ENCODE measurements at places on chromosomes 2 and 18.
A peak's percentile ranks its signal among the peaks of the same experiment; 100 is the strongest.

GRCh38 chr2:154688373-154688772, 10.1 kb upstream of the KCNJ3 start:
- no peak for DNase-seq

DNA sequence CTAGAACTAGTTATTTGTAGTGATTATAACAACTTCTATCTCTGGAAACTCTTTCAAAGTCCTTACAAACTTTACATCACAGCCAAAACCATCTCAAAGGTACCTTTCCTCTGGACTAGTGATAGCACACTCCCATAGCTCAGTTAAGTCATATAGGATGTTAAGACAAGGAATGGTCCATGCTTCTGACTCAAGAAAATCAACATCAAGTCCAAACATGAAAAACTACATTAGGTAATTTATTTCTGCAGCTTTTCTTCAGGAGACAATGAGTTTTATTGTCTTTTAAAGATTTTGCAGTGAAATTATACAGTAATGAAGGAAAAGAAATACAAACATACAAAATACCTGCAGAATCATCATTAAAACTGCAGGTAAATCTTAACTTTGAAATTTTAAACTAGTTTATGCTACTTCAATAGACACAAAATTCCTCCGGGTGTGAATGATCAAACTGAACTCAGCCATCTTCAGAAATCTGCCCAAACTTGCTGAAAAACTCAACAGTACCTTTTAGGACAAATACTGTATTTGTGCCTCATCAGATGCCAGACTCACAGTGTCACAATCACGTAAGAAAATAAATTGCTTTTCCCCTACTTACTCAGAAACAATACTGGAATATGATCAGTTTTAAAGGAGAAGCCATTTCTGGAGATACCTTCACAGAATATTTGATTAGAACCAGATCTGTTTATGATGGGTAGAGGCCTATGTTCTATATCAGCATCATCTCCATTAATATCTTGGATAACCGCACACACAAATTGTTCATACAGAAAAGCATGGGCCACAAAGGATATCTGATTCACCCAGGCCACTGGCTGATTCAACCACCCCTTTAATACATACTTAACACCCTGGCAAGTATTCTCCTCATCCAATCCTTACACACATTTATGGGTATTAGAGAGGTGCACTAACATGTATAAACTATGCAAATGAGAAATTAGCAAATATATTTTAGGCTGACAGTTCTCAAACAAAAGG, 2.6 kb downstream of the TMEM131 start:
- DNase-seq, result no peak

- DNase-seq, result no peak
Observed at GRCh38 chr2:219638217-219638947, 11.0 kb downstream of the SLC4A3 start.

DNA sequence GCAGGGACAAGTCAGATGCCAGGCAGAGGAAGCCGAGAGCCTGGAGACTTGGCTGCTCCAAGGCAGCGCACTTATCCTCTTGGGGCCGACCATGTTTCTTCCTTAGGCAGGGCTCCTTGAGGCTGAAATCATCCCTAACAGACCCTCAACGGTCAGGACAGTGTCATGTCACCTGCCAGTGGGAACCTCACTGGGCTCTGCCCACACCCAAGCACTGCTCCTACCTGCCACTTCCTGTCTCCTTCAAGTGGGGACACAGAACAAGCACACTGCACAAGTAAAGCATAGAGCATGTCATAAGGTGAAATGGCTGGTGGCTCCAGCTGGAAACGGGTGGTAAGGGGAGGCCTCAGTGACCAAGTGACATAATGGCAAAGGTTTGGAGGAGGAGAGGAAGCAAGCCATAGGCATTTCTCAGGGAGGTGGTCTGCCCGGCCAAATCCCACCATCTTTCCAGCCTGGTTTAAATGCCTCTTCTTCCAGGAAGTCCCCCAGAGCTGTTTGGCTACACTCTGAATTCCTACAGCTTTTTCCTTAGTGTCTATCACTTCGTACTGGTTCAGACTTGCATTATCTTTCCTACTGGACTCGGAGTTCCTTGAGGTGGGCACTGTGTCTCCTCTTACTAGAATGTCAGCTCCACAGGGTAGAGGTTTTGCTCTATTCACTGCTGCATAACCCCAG, 7.3 kb upstream of the ATOH8 start:
- no peak for DNase-seq

GRCh38 chr18:70523035-70523791, 234.4 kb downstream of the SOCS6 start:
- DNase-seq, result no peak

- DNase-seq, result no peak
Observed at GRCh38 chr2:219545943-219546352, 2.1 kb downstream of the TMEM198 start.

GRCh38 chr2:55063226-55063625, 13.0 kb upstream of the RTN4 start:
- DNase-seq, result peak; percentile 31

DNA sequence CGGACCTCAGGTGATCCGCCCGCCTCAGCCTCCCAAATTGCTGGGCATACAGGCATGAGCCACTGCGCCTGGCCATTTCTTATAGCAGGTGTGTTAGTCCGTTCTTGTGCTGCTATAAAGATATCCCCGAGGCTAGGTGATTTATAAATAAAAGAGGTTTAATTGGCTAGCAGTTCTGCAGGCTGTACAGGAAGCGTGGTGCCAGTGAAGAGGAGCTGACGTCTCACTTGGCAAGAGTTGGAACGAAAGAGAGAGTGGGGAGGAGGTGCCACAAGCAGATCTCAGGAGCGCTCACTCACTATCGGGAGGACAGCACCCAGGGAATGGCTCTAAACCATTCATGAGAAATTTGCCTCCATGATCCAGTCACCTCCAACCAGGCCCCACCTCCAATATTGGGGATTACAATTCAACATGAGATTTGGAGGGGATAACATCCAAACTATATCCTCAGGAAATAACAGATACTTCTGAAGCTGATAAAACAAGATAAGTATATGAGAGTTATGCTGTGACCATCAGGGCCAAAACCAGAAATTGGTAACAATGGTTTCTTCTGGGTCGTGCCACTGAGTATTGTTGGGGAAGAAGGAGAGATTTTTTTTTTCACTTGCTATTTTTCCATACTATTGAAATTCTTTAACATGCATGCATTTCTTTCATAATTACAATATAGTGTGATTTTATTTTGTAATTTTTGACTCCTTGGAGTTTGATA, 7.4 kb upstream of the RMC1 start:
- no peak for DNase-seq

GRCh38 chr2:25000503-25001324, 29.0 kb upstream of the DNAJC27 start:
- no peak for DNase-seq

- no peak for DNase-seq
Observed at GRCh38 chr2:101728865-101729264, 31.4 kb downstream of the MAP4K4 start.

DNA sequence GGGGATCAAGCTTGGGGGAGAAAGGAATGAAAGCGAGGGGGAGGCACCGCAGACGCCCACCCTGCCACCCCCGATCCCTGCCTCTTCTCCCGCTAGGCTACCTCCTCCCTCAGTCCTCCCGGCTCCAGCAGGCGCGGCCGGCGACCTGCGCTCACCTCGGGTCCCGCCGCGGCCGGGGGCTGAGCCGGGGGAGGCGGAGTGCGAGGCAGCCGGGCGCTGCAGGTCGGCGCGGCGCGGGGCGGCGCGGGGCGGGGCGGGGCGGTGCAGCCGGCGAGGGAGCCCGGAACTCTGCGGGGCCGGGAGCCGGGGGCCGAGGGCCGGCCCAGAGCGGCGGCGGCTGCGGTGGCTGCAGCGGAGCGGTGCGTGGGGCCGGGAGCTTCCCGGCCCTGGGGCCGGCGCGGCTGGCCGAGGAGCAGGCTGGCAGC, 477 bp downstream of the ACVR1 start:
- no peak for DNase-seq

DNA sequence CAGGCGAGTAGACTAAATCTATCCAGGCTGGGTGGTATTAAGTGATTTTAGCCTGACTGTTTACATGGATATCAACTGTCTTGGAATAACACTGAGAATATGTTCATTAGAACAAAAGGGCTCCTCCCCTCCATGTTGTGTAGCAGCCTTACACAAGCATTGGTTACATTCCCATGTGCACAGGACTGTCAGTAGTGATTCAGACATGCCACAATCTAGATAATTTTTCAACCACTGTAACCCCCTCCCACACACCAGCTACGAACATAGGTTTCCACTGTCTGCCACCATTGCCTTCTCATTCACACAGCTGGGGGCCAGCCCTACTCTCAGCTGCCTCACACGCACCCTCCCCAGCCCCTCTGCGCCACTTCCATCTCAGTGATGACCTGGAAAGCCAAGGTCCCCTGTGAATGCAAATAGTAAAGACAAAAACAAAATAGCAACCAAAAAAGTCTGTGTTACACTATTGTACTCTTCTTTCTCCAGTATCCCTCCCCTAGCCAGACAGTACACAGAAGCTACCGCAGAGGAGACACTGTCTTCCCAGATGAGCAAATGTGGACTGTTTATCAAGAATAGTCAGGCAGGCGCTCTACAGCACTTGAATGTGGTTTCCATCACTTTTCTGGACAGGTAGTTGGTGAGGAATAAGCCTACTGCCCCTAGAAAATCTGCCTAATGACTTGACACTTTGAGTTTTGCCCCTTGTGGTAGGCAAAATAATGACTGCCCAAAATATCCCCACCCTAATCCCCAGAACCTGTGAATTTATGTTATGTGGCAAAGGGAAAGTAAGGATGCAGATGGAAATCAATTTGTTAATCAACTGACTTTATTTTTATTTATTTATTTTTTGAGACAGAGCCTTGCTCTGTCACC, 27.9 kb upstream of the TYMS start:
- peak; percentile 39 for DNase-seq

DNA sequence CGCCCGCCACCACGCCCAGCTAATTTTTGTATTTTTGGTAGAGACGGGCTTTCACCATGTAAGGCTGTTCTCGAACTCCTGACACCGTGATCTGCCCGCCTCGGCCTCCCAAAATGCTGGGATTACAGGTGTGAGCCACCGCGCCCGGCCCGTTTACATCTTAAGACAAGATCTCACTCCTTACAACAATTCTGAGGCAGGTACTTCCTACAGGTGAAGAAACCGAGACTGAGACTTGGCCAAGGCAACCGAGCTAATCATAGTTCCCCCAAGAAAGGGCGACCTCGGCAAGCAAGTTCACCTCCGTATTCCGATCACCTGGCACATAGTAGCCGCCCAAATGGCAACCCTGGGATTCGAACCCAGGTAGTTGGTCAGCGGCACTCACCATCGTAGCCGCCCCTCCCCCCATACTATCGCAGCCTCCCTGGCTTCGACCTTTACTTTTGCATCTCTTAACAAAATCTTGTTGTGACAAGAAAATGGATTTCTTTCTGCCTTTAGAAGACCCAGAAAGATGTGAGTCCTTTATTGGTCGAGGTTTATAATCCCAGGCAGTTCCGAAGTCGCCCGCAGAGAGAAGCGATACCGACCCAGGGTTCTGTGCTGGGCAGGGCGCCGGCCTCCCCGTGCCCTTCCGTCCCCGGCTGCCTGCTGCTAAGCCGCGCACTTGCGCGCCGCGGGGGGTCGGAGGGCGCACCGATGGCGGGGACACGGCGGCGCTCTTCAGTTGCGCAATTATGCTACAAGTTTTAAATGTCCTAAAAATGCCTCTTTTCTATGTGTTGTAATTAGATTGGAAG, 1.1 kb upstream of the FZD5 start:
- peak; percentile 86 for DNase-seq

Measured in NB4 (cell line).